NCI-H2029 (cell line): ENCODE measurements at places on chromosomes 7 and 10.
A peak's percentile ranks its signal among the peaks of the same experiment; 100 is the strongest.

GRCh38 chr10:96661632-96662031 is 58.7 kb downstream of the PIK3AP1 start:
- no peak for DNase-seq

GRCh38 chr10:62503872-62504271 is 129.7 kb downstream of the ZNF365 start:
- no peak for DNase-seq

DNA sequence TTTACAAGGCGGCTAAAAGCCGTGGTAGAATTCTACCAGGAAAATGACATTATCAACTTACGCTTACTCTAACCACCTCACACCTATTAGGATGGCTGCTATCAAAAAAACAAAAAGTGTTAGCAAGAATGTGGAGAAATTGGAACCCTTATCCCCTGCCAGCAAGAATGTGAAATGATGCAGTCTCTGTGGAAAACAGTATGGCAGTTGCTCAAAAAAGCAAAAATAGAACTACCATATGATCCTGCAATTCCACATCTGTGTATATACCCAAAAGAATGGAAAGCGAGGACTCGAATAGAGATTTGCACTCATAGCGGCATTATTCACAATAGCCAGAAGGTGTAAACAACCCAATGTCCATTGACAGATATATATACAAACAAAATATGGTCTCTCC is 61.3 kb downstream of the KIF5B start:
- DNase-seq: no peak

DNA sequence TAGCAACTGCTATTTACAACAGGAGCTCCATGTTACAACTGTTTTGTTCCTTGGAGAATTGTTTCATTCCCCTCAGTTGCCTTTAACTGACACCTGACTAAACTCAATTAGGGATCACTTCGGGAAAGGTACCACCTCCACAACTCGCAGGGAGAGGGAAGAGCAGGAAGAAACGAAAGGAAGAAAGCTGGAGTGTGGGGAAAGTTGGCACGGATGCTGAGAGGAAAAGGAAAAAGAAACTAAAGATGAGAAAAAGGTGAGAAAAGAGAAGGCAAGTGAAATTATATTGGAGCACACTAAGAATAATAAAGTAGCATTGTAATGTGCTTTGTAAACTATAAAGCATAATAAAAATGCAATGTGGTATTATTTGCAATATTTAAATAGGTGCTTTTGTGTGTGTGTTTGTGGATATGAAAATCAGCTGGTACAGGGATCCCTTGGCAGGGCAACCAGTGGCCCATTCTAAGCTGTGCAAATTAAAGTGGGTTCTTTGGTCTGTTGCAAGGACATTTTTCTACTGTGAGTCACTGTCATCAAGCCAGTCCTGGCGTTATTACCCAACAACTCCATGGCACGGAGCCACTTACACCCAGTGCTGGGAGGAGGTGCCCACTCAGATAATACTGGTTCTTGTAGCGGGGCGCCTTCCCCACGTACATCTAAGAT is 45.9 kb downstream of the HIPK2 start:
- DNase-seq: peak; percentile 50

DNA sequence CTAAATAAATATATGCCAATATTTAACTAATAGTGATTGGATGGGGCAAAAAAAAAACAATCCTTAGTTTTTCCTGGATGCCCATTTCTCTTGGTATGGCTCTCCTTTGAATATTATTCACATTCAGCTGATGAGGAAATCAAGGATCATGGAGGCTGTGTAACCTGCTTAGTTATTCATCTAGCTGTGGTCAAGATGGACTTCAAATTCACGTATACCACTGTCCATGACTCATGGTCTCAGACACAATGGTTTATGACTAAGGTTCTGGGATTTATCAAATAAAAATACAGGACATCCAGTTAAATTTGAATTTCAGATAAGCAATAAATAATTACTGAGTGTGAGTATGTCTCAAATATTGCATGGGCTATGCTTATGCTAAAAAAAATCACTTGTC is 191.5 kb upstream of the CELF2 start:
- DNase-seq: no peak

- DNase-seq: no peak
Observed at GRCh38 chr7:155743177-155743576, 69.1 kb downstream of the SHH start.

GRCh38 chr10:133460208-133460769 is 6.5 kb downstream of the SCART1 start:
- DNase-seq: no peak

GRCh38 chr10:58955615-58956014 is 220.8 kb upstream of the PHYHIPL start:
- DNase-seq: no peak

- DNase-seq: no peak
Observed at GRCh38 chr7:27129729-27130539, 623 bp downstream of the HOXA4 start.

DNA sequence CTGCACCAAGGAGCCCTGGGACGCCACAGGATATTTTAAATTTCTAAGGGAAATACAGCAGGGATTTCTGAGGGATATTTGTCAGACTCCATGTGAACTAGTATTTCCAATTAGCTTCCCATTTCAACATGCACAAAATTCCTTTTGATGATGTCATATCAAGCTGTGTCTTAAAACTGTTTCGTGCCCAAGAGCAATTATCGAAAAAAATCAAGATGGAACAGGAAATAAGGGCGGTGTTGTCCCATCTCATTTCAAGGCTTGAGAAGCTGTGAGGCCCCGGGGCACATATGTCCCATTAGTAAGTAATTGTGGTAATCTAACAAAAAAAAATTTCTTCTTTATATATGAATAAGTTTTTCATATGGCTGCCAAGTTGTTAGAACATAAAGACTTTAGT is 47.4 kb downstream of the PPP1R17 start:
- DNase-seq: no peak

GRCh38 chr7:16644636-16645592 is 640 bp downstream of the ANKMY2 start:
- no peak for DNase-seq

DNA sequence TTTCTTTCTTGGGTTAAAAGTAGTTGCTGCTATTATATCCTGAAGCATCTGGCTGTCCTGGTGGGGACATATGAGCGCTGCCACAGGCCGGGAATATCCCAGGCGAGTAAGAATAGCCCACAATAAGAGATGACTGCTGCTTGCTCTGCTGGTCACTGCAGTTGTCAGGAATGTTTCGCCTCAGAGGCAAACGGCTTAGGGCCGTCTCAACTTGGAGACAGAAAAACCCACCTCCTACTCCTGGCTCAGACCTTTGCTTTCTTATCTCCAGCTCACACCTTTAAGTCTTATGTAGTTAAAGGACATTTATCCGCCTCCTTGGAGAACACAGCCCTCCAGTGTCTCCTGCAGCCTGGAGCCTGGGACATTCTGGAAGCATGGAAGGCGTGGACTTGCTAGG is at the start of gene GJD4:
Gene GJD4, plus strand, starts transcription at position 151 of the 400 bp plus-strand sequence. Its CDS starts 227 bp downstream, at position 378.
- DNase-seq: no peak
